ENCODE measurements at places on chromosomes 2 and 18.

DNA sequence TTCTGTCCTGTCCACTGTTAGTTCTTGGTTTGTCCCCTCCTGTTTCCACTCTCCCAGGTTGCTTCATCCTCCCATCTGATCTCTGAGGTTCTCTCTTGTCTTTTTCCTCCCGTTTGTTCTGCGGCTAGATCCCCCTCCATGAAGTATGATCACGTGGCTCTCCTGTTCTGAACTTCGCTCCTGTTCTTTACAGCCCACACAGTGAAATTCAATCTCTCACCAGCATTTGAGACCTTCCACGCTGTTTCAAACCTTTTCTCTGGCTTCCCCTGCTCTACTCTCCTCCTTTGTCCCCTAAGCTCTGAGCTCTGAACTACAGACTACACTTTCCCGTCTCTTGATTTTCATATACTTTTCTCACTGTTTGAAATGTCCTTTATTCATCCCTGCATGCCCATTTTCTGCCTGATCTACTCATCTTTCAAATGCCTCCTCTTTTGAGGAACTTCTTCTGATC lies 83.5 kb downstream of the OSBPL6 start:
- DNase-seq: no peak

GRCh38 chr2:213219816-213220215 lies 64.4 kb upstream of the SPAG16 start:
- no peak for DNase-seq

DNA sequence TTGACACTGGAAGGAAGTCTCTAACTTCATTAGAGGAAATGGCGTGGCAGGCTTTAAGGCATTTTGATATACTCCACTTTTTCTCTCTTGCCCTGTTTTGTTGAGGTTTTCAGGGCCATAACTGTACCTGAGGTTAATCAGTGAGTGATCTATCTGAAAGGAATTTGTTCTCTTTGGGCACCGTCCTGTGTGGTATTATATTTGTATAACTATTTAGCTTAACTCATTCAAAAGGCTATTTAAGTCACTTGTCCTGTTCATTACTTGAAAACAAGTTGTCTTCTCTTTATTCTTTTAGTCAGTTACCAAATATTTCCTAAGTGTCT lies 180.4 kb downstream of the NEDD4L start:
- no peak for DNase-seq

- no peak for DNase-seq
Observed at GRCh38 chr2:38763228-38763627, 12.1 kb upstream of the SRSF7 start.

Data from stimulated activated CD8-positive, alpha-beta memory T cell treated with anti-CD3 and anti-CD28 coated beads, Interleukin-4, amount 100 ng/mL, for 1 hour (primary cell).